Hematopoietic multipotent progenitor cell treated with erythropoietin and hydrocortisone succinate and interleukin-3 and kit ligand, for 8 days (in vitro differentiated cells): ENCODE measurements at places on chromosomes 12 and 14.

DNA sequence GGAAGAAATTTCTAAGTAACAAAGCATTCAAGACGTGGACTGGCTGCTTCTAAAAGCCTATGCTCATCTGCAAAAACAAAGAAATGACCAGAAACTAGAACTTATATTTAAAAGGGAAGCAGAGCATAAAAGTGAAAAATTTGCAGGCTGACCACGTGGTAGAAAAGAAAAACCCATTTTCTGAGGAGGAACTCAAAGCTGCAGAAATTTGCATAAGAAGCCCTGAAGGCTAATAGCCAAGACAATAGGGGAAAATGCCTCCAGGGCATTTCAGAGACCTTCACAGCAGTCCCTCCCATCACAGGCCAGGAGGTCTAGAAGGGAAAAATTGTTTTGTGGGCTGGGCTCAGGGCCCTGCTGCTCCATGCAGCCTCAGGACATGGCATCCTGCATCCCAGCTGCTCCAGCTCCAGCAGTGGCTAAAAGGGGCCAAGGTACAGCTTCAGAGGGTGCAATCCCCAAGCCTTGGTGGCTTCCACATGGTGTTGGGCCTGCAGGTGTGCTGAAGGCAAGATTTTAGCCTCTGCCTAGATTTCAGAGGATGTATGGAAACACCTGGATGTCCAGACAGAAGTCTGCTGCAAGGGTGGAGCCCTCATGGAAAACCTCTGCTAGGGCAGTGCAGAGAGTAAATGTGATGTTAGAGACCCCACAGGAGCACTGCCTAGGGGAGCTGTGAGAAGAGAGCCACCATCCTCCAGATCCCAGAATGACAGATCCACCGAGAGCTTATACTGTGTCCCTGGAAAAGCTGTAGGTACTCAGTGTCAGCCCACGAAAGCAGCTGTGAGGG, 55.5 kb downstream of the CHGA start:
- DNase-seq = no peak

DNA sequence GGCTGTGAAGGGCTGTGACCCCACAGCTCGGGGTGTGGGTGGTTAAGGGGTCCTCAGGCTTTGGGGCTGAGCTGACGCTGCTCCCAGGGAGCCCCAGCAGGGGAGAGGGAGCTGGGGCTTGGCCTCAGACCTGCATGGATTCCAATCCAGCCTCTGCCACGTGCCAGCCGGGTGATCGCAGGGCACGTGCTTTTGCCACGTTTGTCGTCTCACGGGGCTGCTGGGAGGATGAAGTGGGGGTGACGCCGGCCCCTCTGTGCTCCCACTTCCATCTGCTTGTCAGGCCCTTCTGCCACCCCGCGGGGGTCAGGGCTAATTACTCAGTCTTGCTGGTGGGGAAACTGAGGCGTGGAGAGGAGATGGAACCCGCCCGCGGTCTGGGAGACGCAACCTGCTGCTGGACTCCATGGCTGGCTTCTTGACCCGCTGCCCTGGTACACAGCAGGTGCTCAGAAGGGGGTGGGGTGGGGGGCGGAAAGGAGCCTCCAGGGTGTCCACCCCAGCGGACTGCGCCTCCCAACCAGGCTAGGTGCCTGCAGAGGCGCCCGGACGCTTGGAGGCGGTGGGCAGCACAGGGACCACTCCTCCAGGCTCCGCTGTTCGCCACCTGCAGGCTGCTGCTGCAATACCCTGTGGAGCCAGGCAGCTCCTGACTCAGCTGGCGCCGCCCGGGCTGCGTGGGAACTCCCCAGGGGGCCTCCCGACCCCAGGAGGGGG, 36.4 kb upstream of the PRIMA1 start:
- no peak for DNase-seq

- DNase-seq = no peak
Observed at GRCh38 chr12:106096376-106096775, 42.4 kb downstream of the NUAK1 start.

GRCh38 chr12:117968826-117969659, at the start of gene KSR2:
TSS of gene KSR2 (minus strand) at chr12:117968990. CDS start at chr12:117968255, 735 bp downstream.
- DNase-seq = no peak

- no peak for DNase-seq
Observed at GRCh38 chr14:52307376-52307775, 6.7 kb upstream of the PTGER2 start.

- DNase-seq = peak; percentile 65
Observed at GRCh38 chr12:49369411-49370145, 2.3 kb downstream of the SPATS2 start.

DNA sequence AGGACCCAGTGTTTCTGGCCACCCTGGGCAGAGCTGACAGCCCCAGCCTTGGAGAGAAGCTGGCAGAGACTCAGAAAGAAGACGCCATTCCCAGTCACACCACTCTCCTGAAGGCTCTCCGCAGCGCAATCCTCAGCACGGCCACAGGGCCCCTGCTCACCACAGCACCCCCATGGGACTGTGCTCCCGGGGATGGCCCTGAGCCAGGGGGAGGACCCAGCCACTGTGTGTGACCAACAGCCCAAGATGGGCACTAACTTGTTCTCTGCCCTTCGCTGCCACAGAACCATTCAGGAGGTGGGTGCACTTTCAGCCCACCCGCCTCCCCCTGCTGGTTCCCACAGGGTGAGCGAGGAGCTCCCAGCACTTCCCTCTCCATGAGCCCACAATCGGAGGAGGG, 57.1 kb downstream of the CCNK start:
- DNase-seq = no peak

DNA sequence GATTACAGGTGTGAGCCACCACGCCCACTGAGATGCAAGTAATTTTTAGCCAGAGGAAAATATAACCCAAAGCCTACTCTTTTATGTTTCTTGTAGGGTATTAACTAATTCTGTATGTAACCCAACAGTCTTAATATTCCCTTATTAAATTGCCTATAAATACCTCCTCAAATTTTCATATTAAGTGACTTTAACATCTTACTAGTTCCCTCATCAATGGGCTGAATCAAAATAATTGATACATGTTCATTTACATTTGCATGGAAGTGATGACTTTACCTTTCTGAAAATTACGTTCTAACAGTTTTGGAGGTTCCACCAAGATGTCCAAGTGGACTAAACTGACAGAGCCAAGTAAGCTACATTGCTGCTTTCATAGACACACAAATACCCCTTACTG, 3.1 kb downstream of the SOS2 start:
- no peak for DNase-seq

GRCh38 chr14:34951286-34951685, 31.5 kb upstream of the SRP54 start:
- no peak for DNase-seq

DNA sequence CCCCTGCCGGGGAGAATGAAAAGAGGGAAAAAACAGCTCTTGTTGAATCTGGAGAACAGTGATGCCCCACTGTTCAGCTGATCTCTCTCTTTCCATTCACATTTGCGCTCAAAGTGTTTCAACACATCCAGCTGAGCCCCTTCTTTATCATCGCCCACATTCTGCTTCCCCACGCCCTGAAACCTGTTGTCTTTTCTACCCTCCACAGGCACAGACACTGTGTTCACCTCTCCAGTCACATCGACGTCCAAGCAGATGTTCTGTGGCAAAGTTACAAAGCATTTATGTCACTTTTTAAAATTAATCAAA, 338.7 kb downstream of the EGLN3 start:
- peak; percentile 39 for DNase-seq

- peak; percentile 52 for DNase-seq
Observed at GRCh38 chr14:74089251-74090020, 4.7 kb downstream of the LIN52 start.

DNA sequence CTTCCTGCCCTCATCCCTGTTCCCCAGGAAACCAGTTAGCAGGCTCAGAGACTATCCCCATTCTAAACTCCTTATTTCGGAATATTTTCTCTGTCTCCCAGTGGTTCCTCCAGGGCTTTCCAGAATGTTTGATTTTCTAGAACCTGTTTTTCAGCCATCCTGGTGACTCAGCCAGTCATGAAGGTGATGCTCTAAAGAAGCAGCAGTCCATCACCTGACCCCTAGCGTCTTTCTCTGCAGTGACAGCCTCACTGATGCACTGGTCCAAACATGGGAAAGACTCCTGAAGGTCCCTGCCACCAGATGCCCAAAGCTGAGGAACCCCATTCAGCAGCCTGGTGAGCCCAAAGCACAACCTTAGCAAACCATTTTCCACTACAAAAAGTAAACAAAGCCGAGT, 212.6 kb downstream of the PHETA1 start:
- no peak for DNase-seq

- no peak for DNase-seq
Observed at GRCh38 chr12:52267699-52268098, 6.7 kb upstream of the KRT86 start.

GRCh38 chr12:27474344-27474743, 27.8 kb downstream of the SMCO2 start:
- DNase-seq = no peak

- DNase-seq = no peak
Observed at GRCh38 chr14:35341454-35341750, 49.2 kb downstream of the PSMA6 start.

DNA sequence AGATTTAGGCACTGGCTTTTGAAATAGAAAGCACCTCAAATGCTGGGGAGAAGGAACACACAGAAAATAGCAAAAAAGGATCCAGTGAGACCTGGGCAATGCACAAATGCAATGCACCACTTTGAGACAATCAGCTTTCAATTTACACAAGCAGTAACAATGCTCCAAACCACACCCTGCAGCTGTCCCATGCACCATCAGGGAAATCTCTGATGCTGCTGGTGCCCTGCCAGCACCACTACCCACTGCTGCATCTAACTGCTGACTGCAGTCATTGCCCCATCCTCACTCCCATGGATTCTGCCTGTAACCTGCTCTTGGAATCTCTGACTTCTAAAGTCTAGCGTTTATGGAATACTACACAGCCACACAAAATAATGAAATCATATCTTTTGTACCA, 21.0 kb upstream of the HMGA2 start:
- no peak for DNase-seq

DNA sequence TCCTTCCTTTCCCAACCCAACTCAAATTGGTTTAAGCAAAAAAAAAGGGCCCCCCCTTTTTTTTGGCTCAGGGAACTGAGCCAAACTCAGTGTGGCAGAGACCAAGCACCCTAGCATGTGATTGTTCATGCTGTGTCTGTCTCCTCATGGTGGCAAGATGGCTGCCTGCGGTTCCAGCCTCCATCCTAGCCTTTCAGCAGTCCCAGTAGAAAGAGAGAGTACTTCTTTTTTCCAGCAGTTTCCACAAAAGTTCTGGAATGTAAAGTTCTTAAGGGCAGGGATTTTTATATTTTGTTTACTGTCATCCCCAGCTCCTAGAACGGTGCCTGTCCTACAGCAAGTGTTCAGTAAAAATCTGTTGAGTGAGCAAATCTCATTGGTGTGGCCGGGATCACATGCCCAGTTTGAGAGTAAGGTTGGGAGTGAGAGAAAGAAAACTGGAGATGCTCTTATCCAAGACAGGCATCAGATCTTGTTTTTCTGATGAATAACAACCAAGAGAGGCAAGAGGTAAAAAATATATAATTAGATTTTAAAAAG, 22.4 kb downstream of the CHST11 start:
- DNase-seq = peak; percentile 58

- peak; percentile 2 for DNase-seq
Observed at GRCh38 chr12:104985206-104985605, 910 bp upstream of the NOPCHAP1 start.

- no peak for DNase-seq
Observed at GRCh38 chr14:39974036-39974435, 541.8 kb upstream of the FBXO33 start.

- DNase-seq = no peak
Observed at GRCh38 chr12:65505386-65506121, 227.1 kb downstream of the MSRB3 start.

- DNase-seq = no peak
Observed at GRCh38 chr12:117832459-117833457, 136.0 kb downstream of the KSR2 start.

- no peak for DNase-seq
Observed at GRCh38 chr12:132610051-132610759, at the start of gene LRCOL1. TSS of gene LRCOL1 (minus strand) at chr12:132610582. CDS start at chr12:132606251, 4,331 bp downstream.

DNA sequence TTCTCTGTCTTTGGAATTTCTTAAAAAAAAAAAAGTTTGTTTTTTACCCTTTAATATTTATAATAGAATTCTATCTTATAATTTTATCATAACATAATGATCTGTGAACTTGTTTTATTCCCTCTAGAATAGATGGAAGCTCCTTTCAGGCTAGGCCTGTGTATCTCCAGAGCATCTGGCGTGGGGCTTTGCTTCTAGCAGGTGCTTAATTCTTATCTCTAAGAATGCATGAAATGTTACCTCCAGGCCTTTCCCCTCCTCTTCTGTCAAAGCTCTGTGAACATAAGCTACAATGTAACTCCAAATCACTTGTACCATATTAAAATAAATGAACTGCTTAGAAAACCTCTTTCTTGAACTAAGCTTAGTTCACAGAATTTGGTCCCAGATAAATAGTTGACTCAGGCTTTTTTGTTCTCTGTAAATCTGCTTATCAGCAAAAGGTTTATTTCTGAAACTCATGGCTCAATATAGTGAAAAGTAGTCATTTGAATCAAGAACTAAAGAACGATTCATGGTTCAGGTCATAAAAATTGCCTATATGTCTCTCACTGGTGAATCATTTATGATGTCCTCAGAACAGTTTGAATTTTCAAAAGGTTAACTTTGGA, 407.1 kb downstream of the TRHDE start:
- peak; percentile 26 for DNase-seq

DNA sequence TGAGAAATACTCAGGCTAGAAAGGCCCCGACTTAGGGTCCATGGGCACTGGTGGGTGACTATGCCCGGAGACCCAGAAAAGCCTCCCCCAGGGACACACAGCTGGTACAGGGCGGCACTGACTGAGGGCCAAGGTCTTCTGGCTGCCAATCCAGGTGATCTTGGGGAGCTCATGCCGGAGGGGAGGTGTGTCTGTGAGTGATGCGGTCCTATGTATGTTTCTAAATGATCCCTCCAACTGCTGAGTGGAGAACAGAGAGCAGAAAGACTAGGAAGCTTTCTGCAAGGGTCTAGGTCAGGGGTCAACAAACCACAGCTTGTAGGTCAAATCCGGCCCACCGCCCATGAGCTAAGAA, 391 bp downstream of the SERPINA4 start:
- DNase-seq = no peak

- DNase-seq = no peak
Observed at GRCh38 chr12:13716119-13716518, 265.3 kb downstream of the GRIN2B start.

- no peak for DNase-seq
Observed at GRCh38 chr14:67757175-67757574, 55.5 kb downstream of the RDH12 start.

- no peak for DNase-seq
Observed at GRCh38 chr12:114167431-114167830, 201.3 kb upstream of the RBM19 start.

DNA sequence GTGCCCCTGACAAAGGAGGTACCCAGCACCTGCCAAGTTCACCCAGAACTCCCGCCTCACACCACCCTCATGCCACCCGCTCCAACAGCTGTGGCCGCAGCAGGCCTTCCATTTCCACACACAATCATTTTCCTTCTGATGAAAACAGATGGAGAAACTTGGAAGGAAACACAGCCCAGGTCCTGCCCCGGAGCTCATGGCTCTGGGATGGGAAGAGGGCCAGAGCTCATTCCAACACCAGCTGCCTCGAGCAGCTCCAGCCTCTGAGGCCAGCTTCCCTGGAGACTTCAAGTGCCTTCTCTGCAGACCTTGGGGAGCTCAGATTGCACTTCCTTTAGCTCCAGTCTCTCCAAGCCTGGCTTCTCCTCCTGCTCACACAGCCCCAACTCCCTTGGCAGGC, 55.1 kb upstream of the CMKLR1 start:
- DNase-seq = no peak
